ENCODE measurements at places on chromosomes 5 and 9.

- DNase-seq, result no peak
Observed at GRCh38 chr5:79512471-79513307, 1.2 kb downstream of the HOMER1 start.

- DNase-seq, result no peak
Observed at GRCh38 chr5:81209869-81210493, 23.1 kb upstream of the CKMT2 start.

DNA sequence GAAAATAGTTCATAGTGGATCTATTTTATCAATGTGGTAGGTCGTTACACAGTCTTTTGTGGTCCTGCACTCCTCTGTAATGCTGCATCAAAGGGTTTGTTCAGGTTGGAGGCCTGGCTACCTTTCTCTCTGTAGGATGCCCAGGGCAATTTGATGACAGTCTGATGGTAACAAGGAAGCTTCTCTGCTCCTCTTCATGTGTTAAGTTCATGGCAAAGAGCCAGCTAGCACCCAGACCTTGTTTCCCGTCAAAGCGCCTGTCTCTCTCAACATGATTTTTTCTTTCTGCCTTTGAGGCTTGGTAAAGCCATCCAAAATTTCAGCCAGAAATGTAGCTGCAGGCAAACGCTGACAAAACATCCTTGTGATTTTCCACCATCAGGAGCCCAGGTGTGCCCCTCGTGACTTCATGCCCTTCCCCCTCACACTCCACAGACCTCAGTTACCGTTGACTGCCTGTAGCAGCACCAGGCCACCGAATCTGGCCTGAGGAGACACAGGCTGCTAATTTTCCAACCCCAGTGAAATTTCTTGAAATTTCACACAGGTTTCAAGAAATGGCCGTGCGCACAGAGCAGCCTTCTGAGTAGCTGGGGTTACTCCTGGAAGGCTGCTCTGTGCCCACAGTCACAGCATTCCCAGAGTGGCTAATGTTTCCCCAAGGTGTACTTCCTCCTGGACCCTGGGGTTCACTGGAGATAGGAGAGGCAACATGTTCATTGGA lies 292.7 kb downstream of the CWC27 start:
- peak; percentile 66 for DNase-seq

- no peak for DNase-seq
Observed at GRCh38 chr9:38372762-38373619, 19.5 kb upstream of the ALDH1B1 start.

GRCh38 chr9:93068956-93069355 lies 10.5 kb downstream of the SUSD3 start:
- no peak for DNase-seq

DNA sequence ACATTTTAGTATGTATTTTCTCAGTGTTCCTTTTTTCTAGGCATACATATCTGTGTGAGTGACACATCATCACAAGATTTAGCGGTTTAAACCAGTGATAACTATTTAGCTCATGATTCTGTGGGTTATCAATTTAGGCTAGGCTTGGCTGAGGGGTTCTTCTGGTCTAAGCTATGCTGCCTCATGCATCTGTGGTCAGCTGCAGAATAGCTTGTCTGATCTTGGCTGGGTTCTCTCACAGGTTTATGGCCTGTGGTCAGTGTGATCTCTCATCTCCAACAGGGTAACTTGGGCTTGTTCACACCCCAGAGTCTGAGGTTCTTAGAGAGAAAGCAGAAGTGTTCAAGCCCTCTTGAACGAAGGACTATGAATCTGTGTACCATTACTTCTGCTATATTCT lies 363.3 kb downstream of the KDM4C start:
- no peak for DNase-seq

DNA sequence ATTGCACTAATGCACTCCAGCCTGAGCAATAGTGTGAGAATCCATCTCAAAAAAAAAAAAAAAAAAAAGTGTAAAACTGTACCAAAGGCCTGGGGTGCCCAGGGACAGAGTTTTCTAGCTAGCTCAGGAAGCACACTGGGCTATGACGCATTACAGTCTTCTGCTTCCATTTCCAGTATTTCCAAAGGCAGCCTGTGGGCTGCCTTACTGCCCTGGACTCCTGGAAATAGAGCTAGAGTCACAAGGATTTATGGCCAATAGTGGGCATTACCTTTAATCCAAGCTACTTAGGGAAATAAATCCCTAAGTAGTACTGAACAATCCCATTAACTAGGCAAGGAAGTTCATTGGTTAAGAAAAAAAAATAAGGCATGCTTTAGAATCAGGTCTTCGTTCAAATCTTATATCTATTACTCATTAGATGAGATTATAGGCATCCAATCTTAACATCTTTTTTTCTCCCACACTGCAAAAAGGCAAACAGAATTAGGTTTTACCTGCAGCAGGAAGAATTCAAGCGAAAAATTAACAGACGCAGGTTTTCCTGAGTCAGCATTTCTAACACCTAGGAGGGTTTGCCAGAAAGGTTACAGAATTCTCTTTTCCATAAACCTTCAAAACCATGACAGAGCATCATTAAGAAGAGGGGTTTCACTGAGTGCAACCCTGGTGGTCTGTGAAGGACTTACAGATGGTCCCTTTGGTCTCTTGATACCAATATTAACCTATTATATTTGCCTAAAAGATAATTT lies 85.6 kb upstream of the CCDC112 start:
- no peak for DNase-seq

Data from germinal center (tissue), 1 donor.